ENCODE measurements at places on chromosomes 12 and 14. TPM values are rescaled to one million over a fixed set of nuclear protein-coding genes. Genes with fewer than 3 reads are reported as not detected.

GRCh38 chr14:24094841-24095270 lies 745 bp downstream of the PCK2 start:
- no peak for DNase-seq

The ZNF891 gene
- 9.1 TPM for polyA plus RNA-seq

DNA sequence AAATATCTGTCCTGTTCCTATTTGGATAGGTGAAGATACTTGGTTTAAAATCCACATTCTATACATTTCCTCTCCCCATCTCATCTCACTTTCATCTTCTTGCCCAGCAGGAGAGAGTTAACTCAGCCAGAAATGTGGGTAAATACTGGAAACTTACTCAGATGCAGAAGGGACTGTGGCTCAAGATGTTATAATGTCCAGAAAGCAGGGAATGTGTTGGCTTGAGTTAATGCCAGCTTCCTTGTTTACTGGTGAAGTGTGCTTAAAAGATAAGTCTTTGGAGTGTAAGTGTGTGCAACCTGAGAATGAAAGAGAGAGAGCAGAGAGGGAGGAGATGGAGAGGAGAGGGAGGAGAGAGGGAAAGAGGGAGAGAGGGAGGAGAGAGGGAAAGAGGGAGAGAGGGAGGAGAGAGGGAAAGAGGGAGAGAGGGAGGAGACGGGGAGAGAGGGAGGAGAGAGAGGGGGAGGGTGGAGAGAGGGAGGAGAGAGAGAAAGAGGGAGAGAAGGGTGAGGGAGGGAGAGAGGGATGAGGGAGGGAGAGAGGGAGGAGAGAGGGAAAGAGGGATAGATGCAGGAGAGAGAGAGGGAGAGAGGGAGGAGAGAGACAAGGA lies 22.0 kb upstream of the SNRPF start:
- DNase-seq = no peak

DNA sequence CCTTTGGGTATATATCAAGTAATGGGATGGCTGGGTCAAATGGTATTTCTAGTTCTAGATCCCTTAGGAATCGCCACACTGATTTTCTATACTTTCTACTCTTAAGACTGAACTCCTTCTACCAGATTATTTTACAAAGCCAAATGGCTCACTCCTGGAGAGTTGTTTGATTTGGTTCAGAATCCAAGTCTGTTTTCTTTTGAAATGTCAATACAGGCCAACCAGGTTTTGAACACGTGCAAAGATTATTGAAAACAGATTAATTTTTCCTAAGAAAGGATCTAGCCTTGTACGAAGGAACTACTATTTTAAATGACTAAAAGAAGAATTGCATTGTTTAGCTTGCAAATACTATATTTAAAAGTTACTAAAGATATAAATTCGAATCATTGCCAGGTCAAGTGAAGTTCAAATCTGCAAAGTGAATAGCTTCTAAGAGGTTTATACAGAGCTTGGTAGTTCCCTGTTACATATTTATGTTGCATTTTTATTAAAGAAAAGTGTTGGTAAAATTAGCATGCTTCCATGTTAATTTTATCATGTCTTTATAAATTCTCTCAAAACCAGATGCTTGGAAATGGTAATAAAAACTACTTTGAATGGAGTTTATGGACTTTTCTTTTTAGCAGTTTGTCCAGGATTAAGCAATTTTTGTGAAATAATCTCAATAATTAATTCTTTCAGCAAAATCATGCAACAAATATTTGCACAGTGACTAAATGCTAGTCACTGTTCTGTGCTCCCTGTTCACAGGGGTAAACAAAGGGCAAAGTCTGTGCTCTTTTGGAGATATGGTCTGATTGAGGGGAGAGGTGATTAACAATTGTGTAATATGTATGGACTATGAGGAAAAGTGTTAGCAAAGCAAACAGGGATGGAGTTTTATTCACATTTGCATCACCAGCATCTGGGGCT lies 38.9 kb downstream of the GPR65 start:
- no peak for DNase-seq

DNA sequence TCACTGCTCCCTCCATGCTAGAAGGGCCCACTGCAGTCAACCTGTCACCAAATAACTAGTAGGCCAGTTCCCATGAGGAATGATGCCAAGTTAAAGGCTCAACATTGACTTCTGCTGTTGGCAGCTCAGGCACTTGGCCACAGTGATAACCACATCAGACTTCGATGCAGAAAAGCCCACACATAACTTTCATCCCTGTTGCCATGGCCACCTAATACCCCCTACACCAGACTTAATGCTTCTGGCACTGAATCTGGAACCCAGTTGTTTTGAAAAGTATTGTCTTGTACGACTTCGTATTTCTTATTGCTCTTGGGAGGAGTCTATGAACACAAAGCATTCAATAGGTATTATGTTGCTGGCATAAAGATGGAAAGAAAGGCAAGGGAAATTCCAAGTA lies 44.3 kb upstream of the HELB start:
- no peak for DNase-seq

All from left kidney (tissue), 8 donors.